ENCODE measurements at places on chromosomes 2 and 18.

- DNase-seq: no peak
Observed at GRCh38 chr2:29817801-29818680, 103.3 kb downstream of the ALK start.

- no peak for DNase-seq
Observed at GRCh38 chr2:54497763-54498680, 41.9 kb downstream of the SPTBN1 start.

GRCh38 chr18:74459889-74460288, 2.8 kb upstream of the DIPK1C start:
- DNase-seq: no peak

GRCh38 chr2:95058989-95059641, 33.6 kb downstream of the MAL start:
- DNase-seq: no peak

DNA sequence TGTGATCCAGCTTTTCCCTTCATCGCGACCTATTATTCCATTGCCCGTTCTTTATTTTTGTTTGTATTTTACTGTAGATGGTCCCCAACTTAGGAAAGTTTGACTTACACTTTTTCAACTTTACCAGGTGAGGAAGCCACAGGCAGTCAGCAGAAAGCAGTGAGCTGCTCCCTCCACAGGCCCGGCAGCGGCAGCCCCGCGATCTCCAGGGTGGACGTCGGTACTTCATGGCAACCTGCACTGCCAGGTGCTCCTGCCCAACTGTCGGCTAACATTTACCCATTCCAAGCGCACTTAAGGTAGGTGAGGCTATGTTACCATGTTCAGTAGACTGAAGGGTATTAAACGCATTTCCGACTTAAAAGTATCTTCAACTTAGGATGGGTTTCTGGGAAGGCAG, 12.8 kb downstream of the ZNF516 start:
- no peak for DNase-seq

DNA sequence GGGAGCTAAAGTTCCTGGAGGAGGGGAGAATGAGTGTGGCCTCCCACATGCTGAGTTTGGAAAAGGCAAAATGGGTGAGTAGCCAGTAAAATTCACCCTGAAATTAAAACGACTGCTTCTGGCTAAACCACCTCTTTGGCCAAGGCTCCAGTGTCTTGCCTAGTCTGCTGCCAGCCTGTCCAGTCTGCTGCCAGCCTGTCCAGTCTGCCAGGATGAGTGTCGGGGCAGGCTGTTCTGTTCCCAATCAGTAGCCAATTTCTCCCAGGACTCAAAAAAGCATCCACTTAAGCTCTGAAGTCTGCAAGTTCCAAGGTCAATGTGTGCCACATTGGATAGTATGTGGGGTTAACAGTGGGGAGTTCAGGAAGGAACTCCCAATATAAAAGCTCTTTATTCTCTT, 134.6 kb upstream of the KLHL29 start:
- DNase-seq: no peak

- DNase-seq: no peak
Observed at GRCh38 chr2:67159929-67160328, 237.2 kb upstream of the ETAA1 start.

DNA sequence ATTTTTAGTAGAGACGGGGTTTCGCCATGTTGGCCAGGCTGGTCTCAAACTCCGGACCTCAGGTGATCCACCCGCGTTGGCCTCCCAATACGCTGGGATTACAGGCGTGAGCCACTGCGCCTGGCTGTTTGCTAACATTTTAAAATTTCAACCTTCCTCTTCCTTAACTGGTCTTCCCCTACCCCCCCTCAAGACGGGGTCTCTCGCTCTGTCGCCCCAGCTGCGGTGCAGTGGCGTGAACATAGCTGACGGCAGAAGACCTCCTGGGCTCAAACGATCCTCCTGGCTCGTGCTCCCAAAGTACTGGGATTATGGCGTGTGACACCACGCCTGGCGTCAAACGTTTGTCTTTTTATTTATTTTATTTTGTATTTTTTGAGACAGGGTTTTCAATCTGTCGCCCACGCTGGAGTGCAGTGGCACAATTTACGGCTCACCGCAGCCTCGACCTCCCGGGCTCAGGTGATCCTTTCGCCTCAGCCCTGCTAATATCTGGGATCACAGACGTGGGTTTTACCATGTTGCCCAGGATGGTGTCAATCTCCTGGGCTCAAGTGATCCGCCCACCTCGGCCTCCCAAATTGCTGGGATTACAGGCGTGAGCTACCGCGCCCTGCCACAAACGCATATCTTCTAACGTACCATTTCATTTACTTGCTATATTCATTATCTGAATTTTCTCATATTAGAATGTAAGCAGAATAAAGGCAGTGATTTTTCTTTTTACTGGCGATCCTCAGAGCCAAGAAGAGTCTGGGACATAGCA, 984 bp upstream of the MSH2 start:
- no peak for DNase-seq

- DNase-seq: no peak
Observed at GRCh38 chr2:66840321-66841002, 405.5 kb downstream of the MEIS1 start.

DNA sequence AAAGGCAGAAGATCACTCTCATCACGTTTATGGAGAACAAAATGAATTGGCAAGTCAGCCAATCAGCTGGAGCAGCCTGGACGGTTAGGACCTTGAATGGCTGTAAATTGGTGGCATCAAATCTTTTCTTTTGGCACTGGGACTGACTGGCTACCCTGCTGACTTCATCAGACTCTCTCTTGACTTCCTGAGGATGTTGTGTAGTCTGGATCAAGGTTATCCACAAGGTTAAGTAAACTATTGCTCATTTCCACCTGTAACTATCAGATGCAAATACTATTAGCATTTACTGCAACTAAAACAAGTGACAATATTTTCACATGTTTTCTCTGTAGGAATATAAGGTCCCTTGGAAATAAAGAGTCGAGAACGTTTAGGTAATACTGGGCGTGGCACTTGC, 134.3 kb upstream of the RASGRP3 start:
- DNase-seq: no peak

GRCh38 chr2:187865025-187865424, 310.8 kb upstream of the TFPI start:
- no peak for DNase-seq

Measured in activated T-cell treated with anti-CD3 and anti-CD28 coated beads, Interleukin-2, amount 50 U/mL, for 72 hours (primary cell).